ENCODE measurements at places on chromosomes 13 and 19.

DNA sequence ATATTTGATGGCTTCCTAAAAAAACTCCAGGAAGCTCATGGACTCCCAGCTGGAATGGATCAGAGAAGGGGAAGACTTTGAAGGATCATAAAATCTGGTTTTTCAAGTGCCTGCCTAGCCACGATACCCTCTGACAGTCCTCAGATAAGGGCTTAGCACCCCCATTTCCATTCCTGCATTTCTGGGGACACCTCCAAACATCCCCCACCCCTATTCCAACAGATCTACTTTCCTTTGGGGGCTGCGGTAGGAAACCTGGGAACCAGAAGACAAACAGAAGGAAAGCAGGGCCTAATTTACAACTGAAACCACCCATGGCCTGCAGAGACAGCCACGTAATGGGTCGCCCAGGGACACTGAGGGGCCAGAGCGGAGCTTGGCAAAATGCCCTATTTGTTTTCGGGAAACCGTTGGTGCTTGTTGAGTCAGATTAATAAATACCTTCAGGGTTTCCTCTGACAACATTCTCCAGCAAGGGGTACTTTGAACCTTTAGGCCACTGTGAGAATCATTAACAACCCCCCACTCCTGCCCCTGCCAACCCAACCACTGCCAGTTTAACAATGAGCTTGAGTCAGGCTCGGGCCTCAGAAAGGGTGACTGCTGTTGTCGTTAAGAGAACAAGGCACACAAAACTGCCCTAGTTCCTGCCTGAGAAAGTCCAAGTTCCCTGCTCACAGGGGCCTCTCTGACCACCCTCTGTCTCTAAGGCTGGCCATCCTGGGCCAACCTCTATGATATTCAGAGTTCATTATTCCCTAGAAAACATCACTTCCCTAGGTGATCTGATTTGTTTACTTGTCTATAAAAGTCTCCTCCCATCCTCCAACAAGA, 23.5 kb downstream of the RHPN2 start:
- no peak overlapping the region for H3K4me3 ChIP-seq
- no peaks in the 10 kb centered on the region for H3K36me3 ChIP-seq
- no peak for DNase-seq
- peaks cover 9% of the 10 kb centered on the region for H3K4me1 ChIP-seq
- H3K27ac ChIP-seq, result no peak overlapping the region

DNA sequence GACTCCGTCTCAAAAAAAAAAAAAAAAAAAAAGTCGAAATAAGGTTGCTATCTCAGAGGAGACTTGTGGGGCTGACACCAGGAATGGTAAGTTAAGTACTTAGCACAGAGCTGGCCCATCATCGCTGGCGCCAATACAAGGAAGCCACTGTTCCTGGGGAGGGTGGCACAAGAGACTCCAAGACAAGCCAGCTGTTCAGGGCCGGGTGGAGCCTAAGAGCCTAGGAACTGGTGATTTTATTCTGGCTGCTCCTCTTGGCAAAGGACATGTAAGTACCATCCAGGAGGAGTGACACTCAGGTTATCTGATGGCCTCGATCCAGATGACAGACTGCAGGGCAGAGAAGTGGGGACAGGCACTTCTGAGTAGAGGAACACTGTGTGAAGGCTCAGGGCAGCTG, 3.8 kb downstream of the ELOF1 start:
- peaks cover 17% of the 10 kb centered on the region for H3K36me3 ChIP-seq
- no peak overlapping the region for H3K4me3 ChIP-seq
- H3K4me1 ChIP-seq, result peaks cover 24% of the 10 kb centered on the region

DNA sequence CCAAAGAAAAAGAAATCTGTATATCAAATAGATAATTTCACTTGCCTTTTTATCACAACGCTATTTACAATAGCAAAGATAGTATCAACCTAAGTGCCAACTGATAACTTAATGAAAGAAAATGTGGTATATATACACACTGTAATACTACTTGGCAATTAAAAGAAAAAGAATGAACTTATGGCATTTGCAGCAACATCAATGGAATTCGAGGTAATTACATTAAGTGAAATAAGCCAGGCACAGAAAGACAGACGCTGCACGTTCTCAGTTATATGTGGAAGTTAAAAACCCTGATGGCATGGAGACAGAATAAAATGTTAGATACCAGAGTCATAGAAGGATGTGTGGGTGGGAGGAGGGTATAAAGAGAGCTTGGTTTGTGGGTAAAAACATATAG, 1260.5 kb upstream of the PCDH9 start:
- no peak for DNase-seq
- no peak overlapping the region for H3K4me3 ChIP-seq
- H3K4me1 ChIP-seq, result no peaks in the 10 kb centered on the region
- no peak overlapping the region for H3K27ac ChIP-seq
- H3K27me3 ChIP-seq, result no peaks in the 10 kb centered on the region

DNA sequence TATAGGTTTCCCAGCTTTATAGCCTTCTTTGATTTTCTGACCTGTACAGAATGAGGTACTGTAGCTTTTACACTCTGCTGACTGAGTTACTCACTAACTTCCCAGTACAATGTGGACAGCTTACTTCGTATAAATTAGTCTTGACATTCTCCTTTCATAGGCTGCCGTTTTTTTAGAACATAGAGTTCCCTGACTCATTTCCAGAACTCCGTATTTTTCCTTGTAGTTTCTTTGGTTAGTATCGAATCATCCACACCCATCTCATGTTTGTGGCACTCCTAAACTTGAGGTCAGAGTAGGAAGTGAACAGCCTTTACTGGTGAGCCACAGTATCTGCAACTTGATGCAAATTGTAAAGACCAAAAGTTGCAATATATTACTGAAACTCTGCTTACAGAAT, 303.9 kb downstream of the SLITRK5 start:
- H3K36me3 ChIP-seq, result no peaks in the 10 kb centered on the region
- no peak for DNase-seq
- H3K4me3 ChIP-seq, result no peak overlapping the region
- H3K27me3 ChIP-seq, result no peaks in the 10 kb centered on the region
- no peaks in the 10 kb centered on the region for H3K4me1 ChIP-seq

DNA sequence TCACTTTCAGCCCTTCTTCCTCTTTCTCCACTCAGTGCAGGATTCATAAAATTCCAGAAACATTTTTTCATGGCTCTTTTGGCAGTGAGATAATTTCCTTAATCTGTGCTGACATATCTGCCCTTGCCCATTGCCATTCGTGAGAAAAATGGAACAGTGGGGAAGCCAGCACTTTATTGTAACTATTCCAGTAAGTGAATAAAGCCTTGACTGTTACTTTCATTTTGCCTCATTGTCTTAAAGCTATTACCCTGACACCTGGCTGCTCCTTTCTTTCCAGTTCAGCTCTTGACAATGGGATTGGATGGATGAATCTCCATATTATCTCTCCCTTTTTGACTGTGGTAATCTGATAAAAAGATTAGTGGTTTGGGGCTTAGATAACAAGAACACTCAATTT, 1068.1 kb upstream of the PCDH20 start:
- DNase-seq, result no peak
- H3K4me1 ChIP-seq, result no peaks in the 10 kb centered on the region
- H3K27me3 ChIP-seq, result no peaks in the 10 kb centered on the region
- no peak overlapping the region for H3K27ac ChIP-seq

GRCh38 chr13:98626298-98626935, 49.5 kb upstream of the STK24 start:
- no peaks in the 10 kb centered on the region for H3K4me1 ChIP-seq
- H3K36me3 ChIP-seq, result no peaks in the 10 kb centered on the region
- H3K27ac ChIP-seq, result no peak overlapping the region

DNA sequence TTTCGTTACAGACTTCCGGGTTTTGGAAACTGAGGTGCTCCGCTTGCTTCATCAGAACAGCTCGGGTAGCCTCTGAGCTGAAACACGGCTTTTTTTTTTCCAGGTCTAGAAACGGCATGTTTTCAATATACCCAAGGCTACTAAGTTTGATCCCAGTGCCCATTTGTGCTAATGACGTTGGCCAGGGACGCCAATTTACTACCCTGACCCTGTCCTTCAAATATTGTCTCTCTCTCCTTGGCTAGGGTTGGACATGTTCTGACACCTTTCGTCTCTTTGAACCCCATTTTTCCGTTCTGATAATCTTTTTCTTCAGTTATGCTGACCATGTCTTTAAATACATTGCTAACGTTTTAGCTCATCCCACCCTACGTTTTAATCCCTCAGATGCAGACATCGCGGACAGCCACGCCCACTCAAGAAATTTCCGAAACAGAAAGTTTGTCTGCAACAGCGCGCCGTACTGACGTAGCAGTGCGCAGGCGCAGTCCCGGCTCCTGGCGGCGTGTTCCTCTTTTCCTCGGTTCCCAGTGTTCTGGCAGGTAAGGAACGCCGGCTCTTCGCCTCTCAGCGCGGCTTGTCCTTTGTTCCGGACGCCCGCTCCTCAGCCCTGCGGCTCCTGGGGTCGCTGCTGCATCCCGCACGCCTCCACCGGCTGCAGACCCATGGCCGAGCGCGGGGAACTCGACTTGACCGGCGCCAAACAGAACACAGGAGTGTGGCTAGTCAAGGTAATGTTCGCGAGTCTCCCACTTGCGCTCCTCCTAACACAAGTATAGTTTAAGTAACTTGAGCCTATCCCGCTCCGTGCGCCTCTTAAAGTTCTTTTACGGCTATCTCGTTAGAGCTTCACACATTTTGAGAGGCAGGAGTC, at the start of gene GTF2F2:
Gene GTF2F2, plus strand, starts transcription at position 520 of the 874 bp plus-strand sequence. Its CDS starts 146 bp downstream, at position 666.
- no peak within 1 kb of the TSS for H3K4me3 ChIP-seq
- no peak within 1 kb of the TSS for H3K27ac ChIP-seq
- DNase-seq, result peak; percentile 86
- H3K36me3 ChIP-seq, result peaks cover 4% of the 10 kb centered on the region

DNA sequence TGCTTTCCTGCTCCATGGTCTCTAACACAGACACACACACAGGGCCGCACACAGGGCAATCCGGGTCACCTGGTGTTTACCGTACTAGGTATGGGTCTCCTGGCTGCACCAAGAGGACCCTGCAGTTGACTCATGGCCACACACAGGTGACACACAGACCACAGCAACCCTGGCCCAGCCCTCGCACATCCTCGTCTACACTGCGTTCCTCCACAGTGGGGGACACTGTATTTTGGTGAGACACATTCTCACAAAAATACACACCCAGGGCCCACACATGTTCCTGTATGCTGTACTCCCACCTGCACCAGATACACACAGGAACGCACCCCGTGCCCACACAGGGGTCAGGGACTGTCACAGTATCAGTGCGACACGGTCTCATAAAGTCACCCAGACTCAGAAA, 12.8 kb downstream of the PDE4A start:
- H3K27ac ChIP-seq, result peak overlapping the region; percentile 47
- peaks cover 24% of the 10 kb centered on the region for H3K36me3 ChIP-seq
- peaks cover 5% of the 10 kb centered on the region for H3K27me3 ChIP-seq
- no peak for DNase-seq

DNA sequence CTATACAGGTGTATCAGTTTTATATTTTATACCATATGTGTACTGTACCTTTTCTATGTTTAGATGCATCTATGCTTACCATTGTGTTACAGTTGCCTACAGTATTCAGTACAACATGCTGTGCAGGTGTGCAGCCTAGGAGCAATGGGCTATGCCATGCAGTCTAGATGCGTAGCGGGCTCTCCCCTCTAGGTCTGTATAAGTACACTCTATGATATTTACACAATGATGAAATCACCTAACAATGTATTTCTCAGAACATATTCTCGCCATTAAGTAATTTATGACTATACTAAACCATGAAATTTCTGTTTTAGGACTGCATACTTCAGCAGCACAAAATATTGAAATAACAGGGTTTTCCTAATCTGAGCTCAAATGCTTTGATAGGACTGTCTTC, 179.6 kb downstream of the RFC3 start:
- H3K4me3 ChIP-seq, result no peak overlapping the region
- no peaks in the 10 kb centered on the region for H3K36me3 ChIP-seq
- H3K4me1 ChIP-seq, result no peaks in the 10 kb centered on the region
- no peaks in the 10 kb centered on the region for H3K27me3 ChIP-seq
- no peak overlapping the region for H3K27ac ChIP-seq

GRCh38 chr13:92843549-92843948, 383.1 kb upstream of the GPC6 start:
- no peaks in the 10 kb centered on the region for H3K36me3 ChIP-seq
- no peak for DNase-seq
- no peaks in the 10 kb centered on the region for H3K4me1 ChIP-seq
- no peaks in the 10 kb centered on the region for H3K27me3 ChIP-seq
- H3K27ac ChIP-seq, result no peak overlapping the region

GRCh38 chr13:34578471-34578870, 363.6 kb upstream of the NBEA start:
- no peaks in the 10 kb centered on the region for H3K27me3 ChIP-seq
- H3K4me1 ChIP-seq, result no peaks in the 10 kb centered on the region
- no peak overlapping the region for H3K27ac ChIP-seq

DNA sequence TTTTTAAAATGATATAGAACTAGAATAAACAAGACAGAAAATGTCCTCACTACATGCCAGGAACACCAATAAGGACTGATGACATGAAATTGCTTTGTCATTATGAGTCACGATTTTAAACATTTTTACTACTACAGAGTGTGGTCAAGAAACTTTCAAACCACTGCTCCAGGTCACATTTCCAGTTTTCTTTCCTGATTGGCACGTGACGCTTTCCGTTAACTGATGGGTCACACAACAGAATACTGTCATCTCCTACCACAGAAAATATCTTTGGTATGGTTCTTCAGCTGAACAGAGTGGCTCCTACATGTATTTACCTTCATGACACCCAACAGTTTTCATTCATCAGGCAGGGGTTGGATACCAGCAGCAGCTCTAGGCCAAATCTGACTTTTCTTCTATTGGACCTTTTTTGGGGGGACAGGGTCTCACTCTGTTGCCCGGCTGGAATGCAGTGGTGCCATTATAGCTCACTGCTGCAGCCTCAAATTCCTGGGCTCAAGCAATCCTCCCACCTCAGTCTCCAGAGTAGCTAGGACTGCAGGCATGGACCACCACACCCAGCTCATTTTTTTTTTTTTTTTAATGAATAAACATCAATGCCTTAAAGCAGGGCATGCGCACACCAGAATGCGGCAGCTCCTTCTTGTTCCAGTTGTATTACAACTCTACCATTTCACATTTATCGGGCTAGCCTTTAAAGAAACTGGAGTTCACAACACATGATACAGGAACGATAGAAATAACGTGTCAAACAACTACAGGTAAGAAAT, 147.4 kb downstream of the RNF17 start:
- H3K4me1 ChIP-seq, result peaks cover 6% of the 10 kb centered on the region
- no peak for DNase-seq
- peaks cover 27% of the 10 kb centered on the region for H3K36me3 ChIP-seq

- no peak for DNase-seq
- no peaks in the 10 kb centered on the region for H3K36me3 ChIP-seq
- H3K4me3 ChIP-seq, result no peak overlapping the region
- H3K4me1 ChIP-seq, result peaks cover 2% of the 10 kb centered on the region
- no peak overlapping the region for H3K27ac ChIP-seq
Observed at GRCh38 chr19:5026706-5027273, 57.9 kb downstream of the KDM4B start.
